Osteoblast (primary cell): ENCODE measurements at places on chromosomes 5 and 9. TPM values are rescaled to one million over a fixed set of nuclear protein-coding genes. Genes with fewer than 3 reads are reported as not detected.
A peak's percentile ranks its signal among the peaks of the same experiment; 100 is the strongest.

Gene CMYA5
- total RNA-seq = 2.1 and 2.2 TPM in 2 replicates

Gene HRCT1
- 1.8 and 5.1 TPM in 2 replicates for total RNA-seq

Gene MRRF
- total RNA-seq = 35.8 and 41.5 TPM in 2 replicates

Gene SPATA31E1
- total RNA-seq = under 0.01 TPM in 1 of 2 replicates, not detected in the other

GRCh38 chr9:33116860-33117259 lies 40.4 kb upstream of the SMU1 start:
- H3K4me1 ChIP-seq = peaks cover 16% of the 10 kb centered on the region
- DNase-seq = no peak
- peaks cover 60% of the 10 kb centered on the region for H3K36me3 ChIP-seq
- H3K4me3 ChIP-seq = no peak overlapping the region

- DNase-seq = no peak
- no peaks in the 10 kb centered on the region for H3K36me3 ChIP-seq
- no peak overlapping the region for H3K4me3 ChIP-seq
- no peak overlapping the region for H3K27ac ChIP-seq
- no peaks in the 10 kb centered on the region for H3K27me3 ChIP-seq
- H3K4me1 ChIP-seq = no peaks in the 10 kb centered on the region
Observed at GRCh38 chr5:27571681-27572080, 533.3 kb upstream of the CDH9 start.

DNA sequence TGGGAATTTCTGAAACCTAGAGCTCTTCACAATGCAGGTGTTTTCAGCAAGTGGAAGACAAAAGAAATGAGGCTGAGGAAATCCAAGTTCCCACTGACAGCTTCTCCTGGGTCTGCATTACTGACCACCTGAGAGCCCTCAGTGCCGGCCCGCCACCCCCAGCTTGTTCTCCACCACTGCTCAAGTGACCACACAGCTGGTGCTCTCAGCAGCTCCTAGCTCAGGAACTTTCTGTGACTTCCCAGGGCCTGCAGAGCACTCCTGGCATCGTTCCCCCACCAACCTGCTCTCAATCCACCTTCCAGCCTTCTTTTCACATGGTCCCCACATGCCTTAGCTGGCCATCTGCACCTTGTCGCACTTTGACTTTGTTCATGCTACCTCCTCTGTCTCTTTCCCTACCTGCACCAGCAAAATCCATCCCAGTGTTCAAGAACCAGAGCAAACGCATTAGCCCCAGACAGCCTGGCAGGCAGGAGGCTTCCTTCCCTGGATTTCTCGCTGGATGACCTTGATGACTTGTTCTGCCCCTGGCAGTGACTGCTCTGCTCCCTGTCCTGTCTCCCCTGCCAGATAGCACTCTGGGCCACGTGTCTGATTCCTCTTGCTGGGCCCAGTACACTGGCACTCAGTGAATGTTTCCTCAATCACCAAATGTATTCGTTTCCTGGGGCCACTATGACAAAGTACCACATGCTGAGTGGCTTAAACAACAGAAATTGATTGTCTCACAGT lies 35.1 kb upstream of the NANS start:
- H3K27me3 ChIP-seq = no peaks in the 10 kb centered on the region
- H3K36me3 ChIP-seq = peaks cover 32% of the 10 kb centered on the region
- H3K4me3 ChIP-seq = no peak overlapping the region
- peaks cover 7% of the 10 kb centered on the region for H3K4me1 ChIP-seq
- no peak for DNase-seq
- H3K27ac ChIP-seq = peak overlapping the region; percentile 60

- H3K4me1 ChIP-seq = peaks cover 10% of the 10 kb centered on the region
- no peak overlapping the region for H3K27ac ChIP-seq
- no peak for DNase-seq
- no peaks in the 10 kb centered on the region for H3K27me3 ChIP-seq
Observed at GRCh38 chr9:20689833-20690232, 5.8 kb downstream of the FOCAD start.

DNA sequence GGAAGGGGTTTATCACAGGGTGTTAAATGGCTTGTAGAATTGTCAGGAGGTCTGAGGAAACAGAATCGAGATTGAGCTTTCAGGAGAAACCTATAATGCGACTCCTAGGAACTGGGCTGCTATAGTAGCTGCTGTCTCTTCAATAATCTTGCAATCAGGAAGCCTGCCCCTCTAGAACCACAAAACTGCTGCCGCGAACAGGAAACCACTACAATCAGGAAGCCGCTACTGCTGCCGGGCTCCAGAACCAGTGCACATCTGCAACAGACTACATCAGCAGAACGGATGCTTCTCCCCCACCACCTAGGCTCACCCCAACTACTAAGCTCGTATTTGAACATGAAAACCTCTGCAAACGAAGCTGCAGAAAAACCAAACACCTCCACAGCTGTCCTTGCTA lies 31.6 kb downstream of the TNFSF8 start:
- peak overlapping the region; percentile 18 for H3K4me3 ChIP-seq
- no peak overlapping the region for H3K27ac ChIP-seq
- no peaks in the 10 kb centered on the region for H3K27me3 ChIP-seq
- H3K36me3 ChIP-seq = no peaks in the 10 kb centered on the region
- peaks cover 78% of the 10 kb centered on the region for H3K4me1 ChIP-seq

DNA sequence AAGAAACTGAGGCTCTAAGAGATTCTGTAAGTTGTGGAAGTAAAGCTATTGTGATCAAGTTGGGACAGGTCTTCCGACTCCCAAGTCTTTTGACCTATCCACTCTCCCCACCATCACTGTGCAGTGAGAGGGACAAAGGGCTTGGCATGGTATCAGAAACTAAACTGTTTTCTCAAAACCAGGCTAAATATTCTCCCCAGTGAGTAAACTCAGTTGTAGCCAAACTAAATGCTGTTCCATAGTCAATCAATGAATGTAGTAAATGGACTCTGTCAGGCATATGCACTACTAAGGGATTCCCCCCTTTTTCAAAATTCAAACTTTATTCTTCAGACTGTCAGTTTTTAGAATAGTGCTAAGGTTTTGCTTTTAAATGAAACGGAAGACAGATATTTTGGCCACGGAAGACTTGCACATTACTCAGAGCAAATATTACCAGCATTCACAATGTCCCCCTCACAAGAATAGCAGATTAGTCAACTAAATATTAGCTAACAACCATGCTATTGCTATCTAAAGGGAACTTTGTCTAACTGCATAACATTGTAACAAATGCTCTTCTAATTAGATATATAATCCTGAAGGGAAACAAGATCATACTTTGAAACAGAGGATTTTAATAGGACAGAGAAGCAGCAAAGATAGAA lies 7.1 kb downstream of the PRKAA1 start:
- no peak for DNase-seq
- H3K27ac ChIP-seq = peak overlapping the region; percentile 10
- peaks cover 3% of the 10 kb centered on the region for H3K36me3 ChIP-seq
- no peak overlapping the region for H3K4me3 ChIP-seq

GRCh38 chr9:38178237-38178636 lies 109.2 kb upstream of the SHB start:
- H3K27me3 ChIP-seq = peaks cover 8% of the 10 kb centered on the region
- H3K27ac ChIP-seq = no peak overlapping the region
- DNase-seq = no peak

GRCh38 chr5:177332031-177332895 lies 19.2 kb downstream of the LMAN2 start:
- DNase-seq = peak; percentile 58
- no peak overlapping the region for H3K27ac ChIP-seq
- no peaks in the 10 kb centered on the region for H3K27me3 ChIP-seq
- no peak overlapping the region for H3K4me3 ChIP-seq
- H3K36me3 ChIP-seq = peaks cover 46% of the 10 kb centered on the region

GRCh38 chr5:151671950-151672349 lies 14.8 kb downstream of the SPARC start:
- no peak overlapping the region for H3K4me3 ChIP-seq
- H3K4me1 ChIP-seq = peaks cover 81% of the 10 kb centered on the region
- H3K27ac ChIP-seq = peak overlapping the region; percentile 84
- H3K27me3 ChIP-seq = no peaks in the 10 kb centered on the region

GRCh38 chr9:13090628-13091027 lies 188.9 kb downstream of the MPDZ start:
- H3K27me3 ChIP-seq = peaks cover 2% of the 10 kb centered on the region
- DNase-seq = no peak
- H3K27ac ChIP-seq = no peak overlapping the region

DNA sequence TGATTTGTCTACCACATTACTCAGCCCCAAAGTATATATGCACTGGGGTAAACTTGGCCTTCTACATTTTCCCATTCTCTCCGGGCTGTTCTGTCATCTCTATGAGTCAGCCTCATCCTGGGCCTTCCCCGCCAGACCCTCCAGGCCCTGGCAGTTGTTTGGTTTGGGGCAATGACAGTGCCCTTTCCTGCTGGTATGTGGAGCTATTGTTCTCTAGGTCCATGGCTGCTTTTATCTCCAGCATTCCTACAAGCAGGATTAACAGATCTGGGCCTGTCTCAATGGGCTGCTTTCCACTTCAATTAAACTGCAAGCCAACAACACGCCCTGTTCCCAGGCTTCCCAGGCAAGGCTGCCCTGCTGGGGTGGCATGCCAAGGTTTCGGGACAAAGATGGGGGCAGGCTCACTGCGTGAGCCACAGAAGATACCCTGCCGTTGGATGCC lies 136.4 kb downstream of the SLIT3 start:
- peak overlapping the region; percentile 75 for H3K27ac ChIP-seq
- no peak overlapping the region for H3K4me3 ChIP-seq
- H3K4me1 ChIP-seq = peaks cover 47% of the 10 kb centered on the region
- no peaks in the 10 kb centered on the region for H3K36me3 ChIP-seq
- DNase-seq = peak; percentile 94

DNA sequence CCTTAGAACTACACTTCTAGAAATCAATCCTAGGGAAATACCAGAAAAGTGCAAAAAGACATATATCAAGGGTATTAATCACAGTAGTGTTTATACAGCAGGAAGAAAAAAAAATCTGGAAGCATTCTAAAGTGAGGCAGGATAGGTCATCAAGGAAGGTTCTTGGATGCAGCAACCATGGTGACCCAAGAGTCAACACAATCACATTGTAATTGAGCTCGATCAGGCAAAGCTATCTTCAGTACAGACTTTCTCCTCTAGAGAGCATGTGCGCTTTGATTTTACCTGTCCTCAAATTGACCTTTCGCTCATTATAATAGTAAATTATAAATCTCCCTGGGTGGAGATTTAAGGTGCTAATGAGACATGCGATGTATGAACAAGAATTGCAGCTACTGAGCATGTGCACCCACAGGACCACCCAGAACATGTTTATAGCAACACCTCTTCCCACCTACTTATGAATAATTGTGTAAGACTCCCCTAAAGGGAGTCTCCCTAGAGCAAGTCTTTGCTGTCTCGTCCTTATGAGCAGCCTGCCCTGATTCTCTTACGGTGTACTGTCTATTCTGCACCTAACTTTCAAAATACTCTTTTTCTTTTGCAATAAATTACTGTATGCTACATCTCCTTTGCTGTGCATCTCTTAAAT lies 297.7 kb downstream of the ATPSCKMT start:
- no peak overlapping the region for H3K27ac ChIP-seq
- H3K4me3 ChIP-seq = no peak overlapping the region
- H3K27me3 ChIP-seq = peaks cover 10% of the 10 kb centered on the region

DNA sequence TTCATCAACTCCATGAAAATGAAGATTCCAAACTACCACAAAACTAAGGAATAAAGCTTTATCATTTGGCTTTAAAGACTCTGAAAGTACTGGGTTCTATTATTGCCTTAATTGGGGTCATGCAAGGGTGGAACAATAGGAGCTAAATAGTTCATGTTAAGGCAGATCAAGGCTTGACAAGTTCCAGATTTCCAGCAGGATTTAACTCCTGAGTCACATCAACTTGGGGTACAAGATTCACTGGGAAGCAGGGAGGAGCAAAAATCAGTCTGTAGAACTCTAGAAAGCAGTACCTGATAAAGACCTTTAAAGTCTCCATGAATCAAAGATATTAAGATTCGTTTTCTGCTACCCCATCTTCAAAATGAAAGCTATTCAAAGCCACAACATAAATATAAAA lies 41.9 kb upstream of the GLRX start:
- no peak for DNase-seq
- H3K27me3 ChIP-seq = no peaks in the 10 kb centered on the region
- H3K36me3 ChIP-seq = no peaks in the 10 kb centered on the region
- H3K4me3 ChIP-seq = no peak overlapping the region
- H3K27ac ChIP-seq = peak overlapping the region; percentile 100

DNA sequence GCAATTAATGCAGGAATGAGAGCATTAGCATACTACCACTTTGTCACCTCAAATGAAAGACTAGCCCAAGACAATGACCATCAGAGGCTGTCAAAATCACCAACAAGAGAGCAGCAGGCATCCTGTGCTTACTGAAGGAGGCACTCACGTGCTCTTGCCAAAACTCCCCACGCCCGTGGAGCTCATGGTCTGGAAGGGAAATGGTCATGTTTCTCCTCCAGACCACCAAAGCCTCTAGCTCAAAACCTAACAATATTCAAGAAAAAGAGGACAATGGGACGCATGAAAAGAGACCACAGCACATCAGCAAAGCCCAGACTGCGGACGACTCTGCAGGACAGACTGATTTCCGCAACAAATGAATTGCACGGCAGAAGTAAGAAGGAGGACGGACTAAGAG lies 12.8 kb downstream of the AKNA start:
- H3K4me3 ChIP-seq = no peak overlapping the region
- peaks cover 10% of the 10 kb centered on the region for H3K4me1 ChIP-seq
- H3K27me3 ChIP-seq = no peaks in the 10 kb centered on the region
- DNase-seq = no peak
- peaks cover 14% of the 10 kb centered on the region for H3K36me3 ChIP-seq

DNA sequence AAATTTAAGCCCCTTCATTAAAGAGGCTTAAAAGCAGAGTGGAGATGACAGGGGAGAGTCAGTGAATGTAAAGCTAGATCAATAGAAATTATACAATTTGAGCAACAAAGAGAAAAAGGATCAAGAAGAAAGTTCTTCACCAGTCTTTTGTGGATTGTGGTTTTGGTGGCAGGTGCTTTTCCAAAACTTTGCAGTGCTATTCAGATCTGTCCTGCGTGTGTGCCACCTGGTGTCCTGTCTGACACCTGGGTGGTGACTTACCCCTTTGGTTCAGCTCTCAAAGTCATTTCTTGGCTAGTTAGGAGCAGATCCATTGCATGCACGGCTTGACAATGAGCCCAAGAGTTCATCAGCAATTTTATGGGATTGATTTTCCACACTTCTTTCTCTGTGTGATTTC lies 69.4 kb downstream of the SREK1 start:
- H3K4me1 ChIP-seq = no peaks in the 10 kb centered on the region
- H3K36me3 ChIP-seq = no peaks in the 10 kb centered on the region
- no peak for DNase-seq

DNA sequence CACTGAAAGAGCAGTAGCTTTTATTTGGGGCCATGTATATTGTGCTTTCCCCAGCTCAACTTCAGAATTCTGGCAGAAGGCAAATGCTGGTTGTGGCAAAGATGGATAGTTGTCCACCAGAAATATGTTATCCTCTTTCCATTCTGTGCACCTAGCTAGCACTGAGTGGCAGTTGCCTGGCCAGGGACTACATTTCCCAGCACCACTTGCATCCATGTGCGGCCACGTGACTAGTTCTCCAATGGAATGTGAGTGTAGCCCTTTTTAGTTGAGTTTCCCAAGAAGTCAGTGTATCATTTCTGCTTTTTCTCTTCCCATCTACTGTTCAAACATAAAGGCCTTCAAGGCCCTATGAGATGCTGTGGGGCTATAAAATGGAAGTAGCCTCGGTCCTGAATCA lies 354.0 kb upstream of the CLINT1 start:
- H3K4me1 ChIP-seq = peaks cover 4% of the 10 kb centered on the region
- peaks cover 4% of the 10 kb centered on the region for H3K27me3 ChIP-seq
- peak; percentile 26 for DNase-seq
- no peak overlapping the region for H3K4me3 ChIP-seq
- no peak overlapping the region for H3K27ac ChIP-seq

GRCh38 chr5:177489119-177489716 lies 8.2 kb downstream of the PDLIM7 start:
- H3K27ac ChIP-seq = no peak overlapping the region
- H3K36me3 ChIP-seq = peaks cover 95% of the 10 kb centered on the region
- H3K4me3 ChIP-seq = no peak overlapping the region
- DNase-seq = no peak
